ENCODE measurements at places on chromosomes 5 and 9. TPM values are rescaled to one million over a fixed set of nuclear protein-coding genes. Genes with fewer than 3 reads are reported as not detected.

Gene ADAM19
- total RNA-seq, result 43.7 TPM

Gene LEAP2
- total RNA-seq, result 0.17 TPM

Gene ANKRD31
- 0.05 TPM for total RNA-seq

DNA sequence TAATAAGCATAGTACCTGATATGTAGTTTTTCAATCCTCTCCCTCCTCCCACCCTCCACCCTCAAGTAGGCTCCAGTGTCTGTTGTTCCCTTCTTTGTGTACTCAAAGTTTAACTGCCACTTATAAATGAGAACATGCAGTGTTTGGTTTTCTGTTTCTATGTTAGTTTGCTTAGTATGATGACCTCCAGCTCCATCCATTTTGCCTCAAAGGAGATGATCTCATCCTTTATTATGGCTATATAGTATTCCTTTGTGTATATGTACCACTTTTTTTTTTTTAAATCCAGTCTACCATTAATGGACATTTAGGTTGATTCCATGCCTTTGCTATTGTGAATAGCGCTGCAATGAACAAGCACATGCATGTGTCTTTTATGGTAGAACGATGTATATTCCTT lies 20.5 kb downstream of the POLK start:
- DNase-seq, result no peak

DNA sequence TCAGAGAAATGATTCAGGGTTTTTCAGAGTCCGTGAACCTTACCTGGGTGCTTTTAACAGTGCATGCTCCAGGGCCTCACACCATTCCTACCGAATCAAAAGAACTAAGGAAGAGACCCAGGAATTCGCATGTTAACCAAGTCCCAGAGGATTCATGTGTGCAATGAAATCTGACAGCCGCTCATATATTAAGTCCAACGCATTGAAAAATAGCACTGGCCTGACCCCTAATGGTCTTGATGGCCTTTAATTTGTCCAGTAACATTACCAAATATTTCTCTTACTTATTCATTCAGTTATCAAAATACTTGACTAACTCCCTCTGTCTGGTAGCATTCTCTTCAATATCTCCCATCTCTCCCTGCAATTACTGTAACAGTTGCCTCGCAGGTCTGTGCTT lies 55.0 kb upstream of the MARCHF11 start:
- no peak for DNase-seq

DNA sequence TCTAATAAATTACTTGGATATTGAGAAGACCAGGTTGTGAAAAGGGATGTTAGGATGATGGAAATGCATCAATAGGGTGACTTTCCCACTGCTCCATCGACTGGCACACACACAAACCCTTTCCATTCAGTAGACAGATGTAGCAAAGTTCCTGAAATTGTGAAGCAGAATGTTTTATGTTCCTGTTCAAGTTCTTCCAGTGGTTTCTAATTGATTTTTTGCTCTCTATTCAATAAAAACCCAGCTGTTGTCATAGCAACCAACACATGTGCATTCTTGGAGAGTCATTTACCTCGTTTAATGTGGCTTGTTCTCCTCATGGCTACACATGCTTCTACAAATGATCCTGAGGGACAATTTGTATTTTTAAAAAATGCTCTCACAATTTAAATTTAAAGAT lies 244.6 kb downstream of the RAB3C start:
- DNase-seq, result no peak

DNA sequence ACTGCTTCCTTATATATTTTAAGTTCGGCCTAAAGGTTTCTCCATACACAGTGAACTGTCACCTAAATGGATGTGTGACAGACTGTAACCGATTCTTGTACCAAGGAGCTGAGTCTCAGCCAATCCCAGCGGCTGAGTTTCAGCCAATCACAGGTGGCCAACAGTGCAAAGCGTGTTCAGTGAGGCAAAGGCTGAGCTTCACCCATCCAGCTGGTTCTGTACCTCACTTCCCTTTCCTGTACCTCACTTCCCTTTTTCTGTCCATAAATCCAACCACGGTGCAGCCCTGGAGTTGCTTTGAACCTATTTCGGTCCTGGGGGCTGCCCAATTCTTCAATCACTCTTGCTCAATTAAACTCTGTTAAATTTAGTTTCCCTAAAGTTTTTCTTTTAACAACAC lies 15.7 kb upstream of the TBC1D9B start:
- no peak for DNase-seq

DNA sequence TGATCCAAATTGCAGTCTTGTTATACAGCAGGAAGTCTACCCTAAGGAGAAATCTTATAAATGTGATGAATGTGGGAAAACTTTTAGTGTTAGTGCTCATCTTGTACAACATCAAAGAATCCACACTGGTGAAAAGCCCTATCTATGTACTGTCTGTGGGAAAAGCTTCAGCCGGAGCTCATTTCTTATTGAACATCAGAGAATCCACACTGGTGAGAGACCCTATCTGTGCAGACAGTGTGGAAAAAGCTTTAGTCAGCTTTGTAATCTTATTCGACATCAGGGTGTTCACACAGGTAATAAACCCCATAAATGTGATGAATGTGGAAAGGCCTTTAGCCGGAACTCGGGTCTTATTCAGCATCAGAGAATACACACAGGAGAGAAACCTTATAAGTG lies 10.4 kb downstream of the ZNF189 start:
- peak; percentile 16 for DNase-seq

DNA sequence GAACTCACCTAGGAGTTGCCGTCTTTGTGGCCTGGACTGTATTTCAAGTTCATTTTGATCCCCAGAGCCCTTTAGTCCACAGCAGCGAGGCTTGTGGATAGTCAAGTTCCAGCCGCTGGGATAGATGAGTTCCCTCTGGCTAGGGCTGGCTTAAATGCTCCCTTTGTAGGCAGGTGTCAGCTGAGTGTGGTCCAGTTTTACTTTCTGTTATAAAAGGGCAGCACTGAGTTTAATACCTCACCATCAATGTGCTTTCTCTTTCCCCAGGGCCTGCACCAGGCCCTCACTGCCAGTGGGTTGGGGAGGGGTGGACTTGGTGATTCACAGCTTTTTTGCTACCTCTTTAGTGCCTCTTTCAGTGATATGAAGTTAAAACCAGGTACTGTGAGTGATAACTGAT lies 188.2 kb downstream of the SLCO4C1 start:
- DNase-seq, result no peak

DNA sequence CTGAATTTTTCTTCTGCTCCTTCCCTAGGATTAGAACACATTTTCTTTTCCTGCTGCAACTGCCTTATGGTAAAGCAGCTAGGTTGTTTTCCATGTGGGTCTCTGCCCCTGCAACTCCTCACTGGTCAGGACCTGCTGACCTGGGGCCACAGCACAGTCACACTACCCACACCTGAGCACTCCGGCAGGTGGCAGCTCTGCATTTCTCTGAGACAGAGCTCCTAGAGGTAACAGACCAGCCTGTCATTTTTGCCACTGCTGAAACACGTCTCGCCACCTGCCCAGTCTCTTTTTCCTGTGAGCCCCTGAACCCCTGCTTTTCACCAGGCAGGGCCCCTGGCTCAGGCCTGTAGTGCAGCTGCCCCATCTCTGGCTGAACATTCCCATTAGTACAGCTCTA lies 609.6 kb downstream of the HINT1 start:
- no peak for DNase-seq

DNA sequence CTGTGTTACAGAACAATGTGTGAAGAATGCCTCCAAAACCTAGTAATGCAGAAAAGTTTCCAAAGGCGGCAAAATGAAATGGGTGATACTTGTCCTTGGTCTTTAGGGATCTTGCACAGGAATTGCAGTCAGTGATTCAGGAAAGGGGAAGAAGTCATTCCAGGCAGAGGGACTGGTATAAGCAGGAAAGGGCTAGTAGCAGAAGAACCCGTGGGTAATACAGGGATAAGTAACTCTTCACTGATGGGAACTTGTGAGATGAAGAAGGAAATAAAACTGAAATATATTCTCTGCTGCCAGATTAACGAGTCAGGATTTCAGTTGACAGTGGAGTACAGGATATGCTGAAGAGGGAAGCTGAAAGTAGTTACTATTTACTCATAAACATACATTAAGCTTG lies 1.2 kb downstream of the SRFBP1 start:
- DNase-seq, result no peak

DNA sequence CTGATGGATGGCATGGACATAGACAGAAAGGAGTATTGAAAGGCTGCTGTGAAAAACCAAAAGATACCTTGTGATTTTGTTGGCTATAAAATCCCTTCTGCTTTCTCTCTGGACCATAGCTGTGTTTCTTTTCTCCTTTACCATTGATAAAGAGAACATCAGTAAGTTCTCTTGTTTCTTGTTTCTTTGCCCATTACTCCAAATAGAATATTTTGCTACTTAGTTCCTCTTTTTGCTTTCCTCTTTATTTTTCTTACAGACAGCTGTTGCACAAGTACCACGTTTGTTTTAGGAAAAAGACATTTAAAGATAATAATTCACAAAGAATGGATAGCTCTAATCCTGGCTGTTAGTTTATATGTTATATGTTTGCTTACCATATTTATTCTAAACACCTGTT lies 1129.2 kb downstream of the DTWD2 start:
- DNase-seq, result no peak

GRCh38 chr9:93911801-93912554 lies 43.2 kb downstream of the BARX1 start:
- no peak for DNase-seq

- DNase-seq, result no peak
Measured at GRCh38 chr5:128597156-128597555, 59.1 kb upstream of the FBN2 start.

GRCh38 chr5:73180566-73180965 lies 7.6 kb downstream of the TMEM174 start:
- no peak for DNase-seq

DNA sequence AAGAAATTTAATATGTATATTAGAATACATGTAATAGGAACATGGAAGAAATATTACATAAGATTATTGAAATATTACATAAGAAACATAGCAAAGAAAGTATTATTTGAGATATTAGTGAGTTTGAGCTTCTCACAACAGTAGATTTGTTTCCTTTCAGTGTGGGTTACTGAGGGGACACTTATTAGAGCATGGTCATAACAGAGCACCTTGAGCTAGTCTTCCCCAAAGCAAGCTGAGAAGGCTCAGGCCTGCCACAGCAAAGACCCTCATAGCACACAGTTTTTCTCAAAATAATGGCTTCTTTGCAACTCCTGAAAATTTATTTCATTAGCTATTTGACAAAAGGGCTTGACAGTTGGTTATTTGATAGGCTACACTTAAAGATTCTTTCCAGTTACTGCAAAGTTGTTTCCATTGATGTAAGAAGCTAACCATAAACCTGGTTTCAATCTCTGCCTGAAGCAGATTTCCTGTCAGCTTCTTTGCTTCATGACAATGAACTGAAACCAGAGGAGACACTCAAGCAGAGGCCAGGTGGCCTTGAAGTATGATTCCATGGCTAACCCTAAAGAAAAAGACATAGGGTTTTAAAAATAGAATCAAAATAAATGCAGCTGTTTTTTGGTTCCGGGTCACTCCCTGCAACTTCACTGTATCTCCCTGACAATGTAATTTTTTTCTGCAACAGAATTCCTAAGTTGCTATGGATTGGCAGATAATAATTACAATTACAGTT lies 68.6 kb downstream of the ERMP1 start:
- no peak for DNase-seq

DNA sequence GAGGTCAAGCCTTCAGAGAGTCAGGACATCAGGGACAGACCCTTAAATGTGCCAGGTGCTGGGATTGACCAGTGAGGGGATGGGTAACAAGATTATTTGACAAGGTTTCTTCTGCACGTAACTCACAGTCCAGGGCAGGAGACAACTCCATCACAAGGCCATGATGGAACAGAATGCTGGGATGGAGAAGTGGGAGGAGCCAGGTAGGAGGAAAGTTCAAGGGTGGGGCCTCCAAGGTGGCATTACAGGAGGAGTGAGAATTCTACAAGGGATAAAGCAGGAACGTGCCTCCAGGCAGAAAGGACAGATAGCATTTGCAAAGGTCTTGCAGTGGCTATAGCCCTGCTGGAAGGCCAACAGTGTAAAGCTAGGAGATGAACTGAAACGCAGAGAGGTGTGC lies 102.2 kb downstream of the FGF18 start:
- no peak for DNase-seq

- DNase-seq, result no peak
Measured at GRCh38 chr9:115333277-115334070, 215.5 kb upstream of the TNC start.

DNA sequence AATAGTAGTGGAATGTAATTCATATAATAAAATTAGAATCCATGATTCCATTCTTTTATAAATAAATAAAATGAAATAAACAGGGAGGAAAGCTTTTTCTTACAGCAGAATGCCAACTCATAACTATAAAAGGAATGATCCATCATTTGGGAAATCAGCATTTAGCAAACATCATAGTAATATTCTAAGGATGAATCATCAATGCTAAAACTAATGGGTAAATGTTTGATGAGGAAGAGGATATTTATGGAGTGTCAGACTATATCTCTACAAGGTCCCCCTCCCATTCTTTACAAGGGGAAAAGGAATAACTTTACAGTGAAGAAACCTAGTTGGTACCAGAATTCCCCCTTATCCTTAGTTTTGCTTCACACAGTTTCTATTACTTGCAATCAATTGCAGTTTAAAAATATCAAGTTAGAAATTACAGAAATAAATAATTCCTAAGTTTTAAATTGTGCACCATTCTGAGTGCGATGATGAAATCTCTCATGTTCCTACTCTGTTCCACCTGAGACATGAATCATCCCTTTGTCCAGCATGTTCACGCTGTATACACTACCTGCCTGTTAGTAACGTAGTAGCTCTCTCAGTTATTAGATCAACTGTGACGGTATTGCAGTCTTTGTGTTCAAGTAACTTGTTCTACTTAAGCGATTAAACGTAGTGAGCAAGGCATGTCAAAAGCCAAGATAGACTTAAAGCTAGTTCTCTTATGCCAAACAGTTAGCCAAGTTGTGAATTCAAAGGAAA lies 14.2 kb upstream of the JAKMIP2 start:
- DNase-seq, result no peak

DNA sequence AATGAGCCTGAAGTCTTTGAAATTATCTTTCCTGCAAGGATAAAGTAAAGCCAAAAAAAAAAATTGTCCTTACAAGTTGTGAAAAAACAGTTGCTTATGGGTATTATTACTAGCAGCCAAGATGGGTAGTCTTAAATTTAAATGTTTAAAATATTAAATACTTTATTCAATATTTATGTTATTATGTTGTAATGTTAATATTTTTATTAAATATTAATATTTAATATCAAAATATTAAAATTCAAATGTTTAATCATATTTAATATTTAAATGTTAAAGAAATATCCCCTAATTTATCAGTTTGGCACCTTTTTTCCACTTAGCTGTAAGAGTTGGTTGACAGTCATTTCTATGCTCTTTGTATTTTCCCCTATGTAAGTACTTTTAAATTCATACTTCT lies 86.1 kb downstream of the PCSK5 start:
- no peak for DNase-seq

- DNase-seq, result peak; percentile 82
Measured at GRCh38 chr9:31347082-31347617, 1037.3 kb upstream of the ACO1 start.

GRCh38 chr5:159779481-159779880 lies 136.8 kb upstream of the ADRA1B start:
- no peak for DNase-seq

- DNase-seq, result no peak
Measured at GRCh38 chr9:109922617-109923470, 142.8 kb downstream of the PALM2AKAP2 start.

Measured in dermis blood vessel endothelial cell (primary cell).